ENCODE measurements at places on chromosomes 12 and 14. TPM values are rescaled to one million over a fixed set of nuclear protein-coding genes. Genes with fewer than 3 reads are reported as not detected.

The PNMA1 gene
- polyA plus RNA-seq = 21.6 TPM

The CNPY2 gene
- polyA plus RNA-seq = 86.3 TPM

The ASPG gene
- 2.0 TPM for polyA plus RNA-seq

The NINJ2 gene
- polyA plus RNA-seq = 30.5 TPM

The AQP5 gene
- polyA plus RNA-seq = 0.98 TPM

The PTPRO gene
- 0.45 TPM for polyA plus RNA-seq

The SLC7A8 gene
- 25.9 TPM for polyA plus RNA-seq

The C3AR1 gene
- 1.9 TPM for polyA plus RNA-seq

The INHBC gene
- polyA plus RNA-seq = not detected

The SOAT2 gene
- 0.08 TPM for polyA plus RNA-seq

The LUM gene
- polyA plus RNA-seq = 94.2 TPM

The PTPRR gene
- 1.1 TPM for polyA plus RNA-seq

The PGF gene
- 3.4 TPM for polyA plus RNA-seq

Measured in adipose tissue (tissue), 3 donors.